Stimulated activated CD4-positive, alpha-beta T cell treated with anti-CD3 and anti-CD28 coated beads, TNF-alpha, amount 100 ng/mL, for 24 hours (primary cell): ENCODE measurements at places on chromosomes 6 and 20.

DNA sequence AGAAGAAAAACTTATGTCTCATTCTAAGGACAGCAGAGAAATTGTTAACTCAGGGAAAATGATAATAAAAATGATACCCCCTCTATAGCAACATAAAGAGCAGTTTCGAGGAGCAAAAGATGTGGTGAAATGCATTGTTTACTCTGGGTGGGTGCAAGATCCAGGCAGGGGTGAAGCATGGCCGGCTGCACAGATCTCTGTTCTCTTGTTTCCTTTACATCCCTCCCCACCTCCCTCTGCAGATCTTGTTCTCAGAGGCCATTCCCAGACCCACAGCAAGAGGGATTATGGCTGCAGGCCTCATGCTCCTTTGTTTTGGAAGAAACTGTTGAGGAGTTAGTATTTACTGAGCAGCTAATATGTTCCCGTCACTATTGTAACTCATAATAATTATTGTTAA lies 1.8 kb downstream of the BTN3A1 start:
- no peak for DNase-seq

GRCh38 chr6:49988900-49989299 lies 19.5 kb upstream of the DEFB113 start:
- DNase-seq = no peak

- no peak for DNase-seq
Observed at GRCh38 chr6:141884850-141885249, 247.9 kb upstream of the GJE1 start.

- no peak for DNase-seq
Observed at GRCh38 chr20:19974630-19975435, 42.3 kb upstream of the NAA20 start.

DNA sequence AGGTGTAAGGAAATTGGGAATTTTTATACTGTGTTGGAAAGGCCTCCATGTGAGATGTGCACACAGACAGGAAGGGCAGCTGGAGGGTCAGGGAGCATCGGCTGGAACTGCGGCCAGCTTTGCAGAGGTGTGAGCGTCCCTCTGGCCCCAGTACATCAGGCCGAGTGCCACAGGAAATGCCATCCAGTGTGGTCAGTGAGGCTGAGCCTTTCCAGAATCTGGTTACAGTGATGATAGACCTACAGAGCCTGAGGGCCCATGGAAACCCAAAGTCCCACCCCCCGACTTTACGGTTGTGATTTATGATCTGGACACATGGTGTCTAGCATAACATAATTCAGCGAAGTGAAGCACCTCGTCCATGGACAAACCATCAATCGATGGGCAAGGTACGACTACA lies 137.3 kb upstream of the PDE10A start:
- no peak for DNase-seq

DNA sequence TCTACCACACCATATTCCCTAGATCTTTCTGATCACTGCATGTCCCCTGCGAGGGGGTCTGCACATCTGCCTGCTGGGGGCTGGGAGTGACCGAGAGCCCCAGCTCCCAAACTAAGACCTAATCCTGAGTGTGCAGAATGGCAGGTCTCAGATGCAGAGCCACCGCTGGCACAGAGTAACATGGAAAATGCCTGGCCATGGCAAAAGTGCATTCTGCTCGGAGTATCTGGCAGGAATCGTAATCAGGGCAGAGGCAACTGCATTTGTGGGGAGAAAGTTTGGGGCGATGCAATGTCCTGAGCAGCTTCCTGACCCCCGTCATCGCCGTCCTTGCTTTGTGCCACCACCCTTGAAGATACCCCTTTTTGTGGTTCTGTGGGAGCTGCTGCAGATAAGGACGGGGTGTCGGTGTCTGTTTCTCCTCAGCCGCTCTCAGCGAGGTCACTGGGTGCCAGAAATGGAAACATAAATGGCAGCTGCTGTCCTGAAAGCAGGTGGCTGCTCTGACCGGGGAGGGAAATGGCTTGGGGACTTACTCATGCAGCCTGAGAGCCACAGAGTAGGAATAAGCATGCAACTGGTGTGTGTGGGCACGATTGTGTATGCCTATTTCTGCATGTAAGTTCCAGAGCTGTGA lies 157.9 kb downstream of the LY86 start:
- DNase-seq = no peak

- DNase-seq = no peak
Observed at GRCh38 chr20:49275216-49275615, 2.6 kb downstream of the ZNFX1 start.

DNA sequence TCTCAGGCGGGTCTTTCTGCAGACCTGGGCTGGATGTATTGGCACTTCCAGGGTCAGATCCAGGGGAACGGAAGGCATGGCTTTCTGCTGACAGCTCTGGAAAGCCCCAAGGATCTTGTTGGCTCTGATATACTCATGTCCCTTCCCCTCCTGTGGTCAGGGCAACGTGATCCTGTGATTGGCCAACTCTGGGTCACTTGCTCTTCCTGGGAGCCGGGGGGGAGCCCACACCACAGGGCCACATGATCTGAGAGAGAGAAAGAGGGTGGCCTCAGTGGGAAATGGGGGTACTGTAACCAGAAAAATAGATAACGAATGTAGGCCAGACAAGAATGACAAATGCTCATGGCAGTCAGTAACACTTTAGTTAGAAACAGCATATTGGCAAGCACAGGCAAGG lies 223.0 kb downstream of the NFATC2 start:
- no peak for DNase-seq

GRCh38 chr20:17759449-17759848 lies 59.7 kb downstream of the BANF2 start:
- no peak for DNase-seq

DNA sequence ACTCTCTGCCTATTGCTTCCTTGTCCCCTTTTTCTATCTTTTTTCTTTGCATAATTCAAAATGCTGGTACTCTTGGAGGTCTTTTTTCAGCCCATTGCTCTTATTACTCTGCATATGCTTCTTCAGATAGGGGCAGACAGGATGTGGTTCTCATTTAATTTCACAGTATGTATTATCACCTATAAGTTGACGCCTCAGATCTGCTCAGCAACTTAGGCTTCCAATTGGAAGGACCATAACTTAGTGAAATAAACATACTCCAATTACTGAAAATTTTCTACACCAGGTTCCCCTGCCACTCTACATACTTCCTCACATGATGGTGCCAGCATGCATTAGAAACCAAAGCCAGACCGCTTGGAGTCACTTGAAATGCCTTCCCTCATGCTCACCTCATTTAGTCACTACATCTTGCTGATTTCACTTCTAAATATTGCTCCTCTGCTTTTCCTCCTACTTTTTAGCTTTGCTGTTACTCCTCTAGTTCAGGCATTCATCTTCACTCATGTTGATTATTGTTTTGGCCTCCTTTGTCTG lies 34.5 kb upstream of the AHI1 start:
- no peak for DNase-seq

DNA sequence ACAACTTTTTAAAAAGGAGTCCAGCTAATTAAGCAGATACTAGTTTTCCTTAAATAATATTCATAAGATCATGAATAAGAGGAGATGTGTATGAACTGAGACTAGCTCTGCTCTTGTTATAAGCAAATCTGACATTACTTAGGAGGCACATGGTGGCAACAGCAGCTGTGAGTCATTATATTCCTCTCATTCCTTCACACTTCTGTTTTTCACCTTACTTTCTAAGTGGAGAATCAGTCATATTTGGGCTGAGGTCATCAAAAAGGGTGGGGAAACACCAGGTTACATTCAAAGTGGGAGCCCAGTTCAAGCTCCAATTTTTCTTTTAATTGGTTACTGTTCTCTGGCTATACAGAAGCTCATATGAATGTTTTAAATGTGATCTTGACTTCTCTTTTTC lies 6.0 kb upstream of the RIPPLY2 start:
- no peak for DNase-seq

- DNase-seq = no peak
Observed at GRCh38 chr6:14470671-14471070, 353.1 kb downstream of the CD83 start.

- DNase-seq = no peak
Observed at GRCh38 chr6:82908661-82909060, 157.0 kb downstream of the UBE3D start.

DNA sequence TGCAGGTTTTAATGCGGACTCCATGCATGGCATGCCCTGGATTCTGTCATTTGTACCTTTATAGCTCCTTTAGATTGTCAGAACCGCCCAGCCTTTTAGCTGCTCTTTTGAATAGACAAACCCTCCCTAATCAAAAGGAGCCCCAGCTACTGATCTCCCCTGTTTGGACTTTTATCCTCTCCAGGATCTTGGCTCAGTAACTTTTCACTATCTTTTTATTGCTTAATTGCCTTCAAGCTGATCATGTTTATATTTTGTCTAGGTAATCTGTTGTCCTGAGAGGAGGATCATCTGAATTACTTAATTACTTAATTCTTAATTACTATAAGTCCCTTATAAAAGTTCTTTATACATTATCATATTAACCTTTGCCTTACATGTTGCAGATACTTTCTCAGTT lies 93.2 kb downstream of the HIVEP1 start:
- no peak for DNase-seq

- no peak for DNase-seq
Observed at GRCh38 chr20:43752051-43752360, 25.2 kb upstream of the GTSF1L start.

GRCh38 chr6:39416728-39417127 lies 94.2 kb upstream of the KCNK16 start:
- no peak for DNase-seq

DNA sequence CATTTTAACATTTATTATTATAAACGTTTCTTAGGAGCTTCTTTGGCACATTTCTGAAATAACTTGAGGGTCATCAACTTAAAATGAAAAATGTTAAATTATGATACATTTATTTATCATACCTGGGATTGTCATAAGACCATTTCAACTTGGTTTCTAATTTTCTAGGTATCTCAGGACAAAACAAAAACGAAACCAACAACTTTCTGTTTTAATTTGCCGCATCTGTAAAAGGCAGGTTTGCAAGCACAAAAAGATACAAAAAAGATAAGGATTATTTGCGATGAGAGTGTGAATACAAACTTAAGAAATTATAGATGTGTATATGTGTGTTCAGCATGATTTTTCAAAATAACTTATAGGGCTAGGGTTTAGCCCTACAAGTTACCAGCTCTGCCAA lies 395.0 kb upstream of the RUNX2 start:
- no peak for DNase-seq

DNA sequence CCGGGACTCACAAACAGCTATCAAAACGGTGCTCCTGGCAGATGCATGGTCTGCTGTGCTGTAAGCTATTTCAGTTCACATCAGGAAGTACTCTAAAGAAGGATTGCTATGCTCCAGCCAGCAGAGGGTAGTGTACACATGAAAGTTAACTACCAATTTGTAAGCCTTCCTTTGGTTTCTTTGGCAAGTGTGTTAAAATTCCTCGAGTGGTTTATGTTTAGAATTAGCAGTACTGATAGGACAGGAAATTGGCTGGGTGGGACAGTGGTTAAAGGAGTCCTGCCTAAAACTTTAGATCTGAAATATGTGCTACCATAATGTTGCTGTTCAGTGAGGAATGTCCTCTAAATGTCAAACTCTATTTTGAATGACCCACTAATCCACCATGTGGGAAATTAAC lies 47.4 kb downstream of the TRMT11 start:
- no peak for DNase-seq

GRCh38 chr6:156599366-156599765 lies 177.8 kb upstream of the ARID1B start:
- no peak for DNase-seq

- no peak for DNase-seq
Observed at GRCh38 chr6:79330704-79331103, 96.2 kb upstream of the HMGN3 start.

GRCh38 chr6:6591778-6592465 lies 3.4 kb downstream of the LY86 start:
- DNase-seq = no peak

GRCh38 chr6:73006146-73006545 lies 219.2 kb downstream of the KHDC1L start:
- no peak for DNase-seq

DNA sequence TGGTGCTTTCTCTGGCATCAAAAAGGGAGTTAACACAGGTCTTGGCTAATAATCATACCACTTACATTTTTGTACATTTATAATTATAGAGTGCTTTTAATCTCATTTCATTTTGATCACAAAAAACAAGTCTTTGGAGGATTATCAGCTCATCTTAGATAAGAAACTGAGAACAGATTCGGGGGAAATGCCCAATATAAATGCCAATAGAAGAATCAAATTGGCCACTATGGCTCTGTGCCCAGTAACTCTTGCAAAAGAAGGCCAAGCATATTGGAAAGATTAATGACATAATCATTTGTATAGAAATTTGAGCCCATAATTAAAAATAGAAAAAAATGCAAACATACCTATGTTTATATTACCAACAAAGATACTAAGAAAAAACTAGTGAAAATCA lies 42.5 kb downstream of the IPCEF1 start:
- no peak for DNase-seq
